ENCODE measurements at places on chromosomes 3 and 15. TPM values are rescaled to one million over a fixed set of nuclear protein-coding genes. Genes with fewer than 3 reads are reported as not detected.

- no peaks in the 10 kb centered on the region for H3K36me3 ChIP-seq
- no peaks in the 10 kb centered on the region for H3K27me3 ChIP-seq
- H3K4me3 ChIP-seq: no peak overlapping the region
- no peaks in the 10 kb centered on the region for H3K4me1 ChIP-seq
Measured at GRCh38 chr3:61725851-61726333, 164.5 kb downstream of the PTPRG start.

GRCh38 chr3:178602856-178603255 lies 66.6 kb downstream of the KCNMB2 start:
- no peaks in the 10 kb centered on the region for H3K4me1 ChIP-seq
- H3K27ac ChIP-seq: no peak overlapping the region
- no peak for DNase-seq

Gene CCDC54
- total RNA-seq: not detected

DNA sequence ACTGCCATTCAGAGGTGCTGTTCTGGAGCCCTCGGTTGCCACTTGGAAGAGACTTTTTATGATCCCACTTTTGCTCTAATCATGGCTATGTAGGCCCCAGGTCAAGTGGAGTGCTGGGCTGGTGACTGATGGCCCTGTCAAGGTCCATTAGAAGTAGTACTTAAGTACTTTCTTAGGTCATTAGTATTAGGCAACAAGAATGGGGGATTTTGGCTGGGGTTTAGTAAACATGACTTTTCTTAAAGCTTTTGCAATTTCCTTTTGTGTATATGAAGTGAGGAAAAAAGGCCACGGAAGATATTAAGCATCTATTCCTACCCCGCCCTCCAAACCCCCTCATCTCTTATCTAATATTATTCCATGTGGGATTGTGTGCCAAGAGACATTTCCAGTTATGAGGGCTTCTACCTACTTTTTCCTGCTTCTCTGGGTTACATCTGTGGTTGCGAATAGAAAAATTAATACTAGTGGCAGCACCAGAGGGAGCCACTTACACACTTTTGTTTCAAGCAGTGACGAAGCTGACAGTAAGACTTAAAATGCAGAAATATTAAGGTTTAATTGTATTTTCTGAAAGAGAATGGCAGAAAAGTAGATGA lies 13.9 kb downstream of the NLGN1 start:
- H3K27ac ChIP-seq: no peak overlapping the region
- no peaks in the 10 kb centered on the region for H3K36me3 ChIP-seq
- DNase-seq: no peak
- H3K4me1 ChIP-seq: no peaks in the 10 kb centered on the region
- peaks cover 8% of the 10 kb centered on the region for H3K27me3 ChIP-seq

Gene SH2D7
- total RNA-seq: not detected

DNA sequence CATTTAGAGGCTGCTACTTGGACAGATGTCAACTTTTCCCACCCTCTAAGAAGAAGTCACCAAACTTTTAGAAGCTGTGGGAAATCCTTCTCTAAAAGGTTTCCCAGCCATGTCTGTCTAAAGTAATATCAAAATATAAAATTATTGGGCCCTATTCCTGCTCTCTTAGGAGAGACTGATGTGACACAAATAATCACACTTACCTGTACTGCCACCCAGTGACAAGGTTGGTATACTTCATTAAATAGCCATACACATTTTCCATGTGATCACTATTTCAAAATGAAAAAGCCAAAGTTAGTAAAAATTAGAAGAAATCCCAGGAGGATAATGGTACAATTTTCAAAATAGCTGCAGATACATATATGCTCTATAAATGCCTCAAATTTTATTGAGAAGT lies 12.6 kb downstream of the OSBPL11 start:
- no peak overlapping the region for H3K4me3 ChIP-seq
- no peaks in the 10 kb centered on the region for H3K4me1 ChIP-seq
- no peak overlapping the region for H3K27ac ChIP-seq
- no peak for DNase-seq

DNA sequence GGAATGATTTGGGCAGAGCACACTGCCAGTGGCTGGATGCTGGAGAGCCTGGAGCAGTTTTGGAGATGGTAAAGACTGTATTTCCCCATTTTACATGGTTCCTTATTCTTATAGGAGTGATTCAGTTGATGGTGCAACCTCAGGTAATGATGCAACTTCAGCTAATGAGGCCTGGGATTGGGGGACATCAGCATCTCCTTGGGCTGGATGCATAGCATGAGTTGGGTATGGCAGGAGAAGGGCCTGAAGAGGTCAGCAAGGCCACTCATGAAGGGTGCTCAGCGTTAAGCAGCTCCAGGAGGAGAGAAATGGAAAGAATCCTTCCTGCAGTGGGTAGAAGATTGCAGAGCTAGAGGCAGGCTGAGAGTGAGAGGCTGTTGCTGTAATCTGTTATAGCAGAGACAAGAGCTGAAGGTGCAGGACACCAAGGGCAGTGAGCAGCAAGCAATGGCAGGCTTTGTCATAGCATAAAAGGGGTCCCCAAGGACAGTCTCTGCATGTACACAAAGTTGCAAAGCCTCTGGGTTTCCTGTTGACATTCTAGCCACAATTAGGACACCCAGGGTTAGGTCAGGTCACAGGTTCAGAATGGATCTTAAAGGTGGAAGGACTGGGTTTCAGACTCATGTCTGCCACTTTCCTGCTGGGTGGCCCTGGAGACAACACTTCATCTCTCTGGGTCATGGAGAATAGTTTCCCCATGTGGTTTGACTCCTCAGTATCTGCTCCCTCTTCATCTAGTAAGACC lies 29.5 kb upstream of the SNRK start:
- H3K4me1 ChIP-seq: no peaks in the 10 kb centered on the region
- no peak overlapping the region for H3K27ac ChIP-seq
- no peaks in the 10 kb centered on the region for H3K36me3 ChIP-seq

DNA sequence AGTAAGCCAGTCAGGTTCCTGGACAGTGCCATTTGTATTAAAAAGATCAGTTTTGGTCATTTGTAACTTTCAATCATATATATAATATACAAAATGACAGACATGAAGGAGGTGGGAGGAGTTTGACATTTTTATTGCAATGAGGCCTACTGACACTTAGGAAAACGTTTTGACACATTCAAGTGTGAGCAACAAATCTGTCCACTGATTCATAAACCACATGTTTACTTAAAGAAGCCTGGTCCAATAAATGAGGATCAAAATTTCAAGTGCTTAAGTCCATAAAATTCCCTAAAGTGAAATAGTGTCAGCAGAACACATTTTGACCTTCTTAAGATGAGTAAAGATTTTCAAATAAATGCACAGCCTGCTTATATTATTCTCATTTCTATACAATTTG lies 137.3 kb downstream of the MECOM start:
- no peaks in the 10 kb centered on the region for H3K4me1 ChIP-seq
- no peaks in the 10 kb centered on the region for H3K36me3 ChIP-seq
- H3K4me3 ChIP-seq: no peak overlapping the region

DNA sequence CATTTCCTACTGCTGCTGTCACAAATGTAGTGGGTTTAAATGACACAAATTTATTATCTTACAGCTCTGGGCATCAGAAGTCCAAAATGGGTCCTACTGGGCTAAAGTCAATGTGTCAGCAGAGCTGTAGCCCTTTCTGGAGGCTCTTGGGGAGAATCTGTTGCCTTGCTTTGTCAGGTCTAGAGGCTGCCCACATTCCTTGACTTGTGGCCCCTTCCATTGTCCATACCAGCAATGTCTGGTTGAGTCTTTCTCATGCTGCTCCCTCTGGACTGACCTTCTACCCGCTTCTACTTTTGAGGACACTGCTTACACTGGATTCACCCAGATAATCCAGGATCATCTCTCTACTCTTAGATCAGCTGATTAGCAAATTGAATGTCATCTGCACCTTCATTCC lies 3.0 kb downstream of the IL12A start:
- no peak overlapping the region for H3K4me3 ChIP-seq
- no peak for DNase-seq
- H3K4me1 ChIP-seq: no peaks in the 10 kb centered on the region
- H3K27ac ChIP-seq: no peak overlapping the region
- H3K27me3 ChIP-seq: no peaks in the 10 kb centered on the region

Gene EOMES
- total RNA-seq: 2.5 TPM

Gene GOLGA8H
- total RNA-seq: 1.5 TPM

Gene KBTBD12
- 0.28 TPM for total RNA-seq

DNA sequence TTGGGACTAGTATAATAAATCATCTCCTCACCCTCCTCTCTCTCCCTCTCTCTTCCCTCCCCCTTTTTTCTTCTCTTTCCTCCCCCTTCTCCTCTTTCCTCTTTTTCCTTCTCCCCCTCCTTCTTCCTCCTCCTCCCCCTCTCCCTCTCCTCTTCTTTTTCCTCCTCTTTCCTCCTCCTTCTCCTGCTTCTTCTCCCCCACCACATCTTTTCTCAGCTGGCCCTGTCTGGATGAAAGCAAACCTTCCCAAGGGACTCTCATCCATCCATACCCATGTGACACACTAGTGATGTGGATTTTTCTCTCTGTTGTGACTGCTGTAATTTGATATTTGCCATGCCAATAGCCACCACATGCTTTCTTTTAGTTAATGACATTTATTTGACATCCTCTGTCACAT lies 127.2 kb downstream of the EBLN2 start:
- H3K27ac ChIP-seq: no peak overlapping the region
- DNase-seq: no peak
- H3K4me1 ChIP-seq: no peaks in the 10 kb centered on the region
- H3K27me3 ChIP-seq: no peaks in the 10 kb centered on the region

Gene THOC7
- total RNA-seq: 64.3 TPM

Gene NEIL1
- 3.4 TPM for total RNA-seq
